NCI-H187 (cell line): ENCODE measurements at places on chromosomes 2 and 18.

DNA sequence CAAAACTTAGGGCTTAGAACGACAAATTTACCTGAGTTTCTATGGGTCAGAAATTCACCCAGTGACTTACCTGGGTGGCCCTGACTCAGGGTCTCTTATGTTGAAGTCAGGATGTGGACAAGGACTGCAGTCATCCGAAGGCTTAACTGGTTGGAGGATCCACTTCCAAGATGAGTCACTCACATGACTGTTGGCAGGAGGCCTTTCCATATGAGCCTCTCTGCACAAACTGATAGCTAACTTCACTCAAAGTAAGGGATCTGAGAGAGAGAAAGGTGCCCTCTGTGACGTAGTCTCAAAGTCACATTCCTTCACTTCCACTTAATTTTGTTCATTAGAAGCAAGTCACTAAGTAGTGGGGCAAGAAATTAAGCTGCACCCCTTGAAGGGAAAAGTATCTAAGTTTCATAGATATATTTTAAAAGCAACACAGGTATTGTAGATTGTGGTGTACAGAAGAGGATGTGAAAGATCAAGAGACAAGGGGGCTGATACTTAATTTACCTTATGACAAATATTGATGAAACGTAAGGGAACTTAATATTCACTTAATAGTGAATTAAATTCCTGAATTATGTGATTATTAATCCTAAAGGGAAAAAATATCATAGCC, 48.4 kb downstream of the TANK start:
- no peak for DNase-seq

GRCh38 chr2:18412980-18413675, 147.3 kb downstream of the RDH14 start:
- DNase-seq: no peak

- DNase-seq: no peak
Observed at GRCh38 chr18:64589000-64589399, 440.1 kb upstream of the LINC00305 start.

DNA sequence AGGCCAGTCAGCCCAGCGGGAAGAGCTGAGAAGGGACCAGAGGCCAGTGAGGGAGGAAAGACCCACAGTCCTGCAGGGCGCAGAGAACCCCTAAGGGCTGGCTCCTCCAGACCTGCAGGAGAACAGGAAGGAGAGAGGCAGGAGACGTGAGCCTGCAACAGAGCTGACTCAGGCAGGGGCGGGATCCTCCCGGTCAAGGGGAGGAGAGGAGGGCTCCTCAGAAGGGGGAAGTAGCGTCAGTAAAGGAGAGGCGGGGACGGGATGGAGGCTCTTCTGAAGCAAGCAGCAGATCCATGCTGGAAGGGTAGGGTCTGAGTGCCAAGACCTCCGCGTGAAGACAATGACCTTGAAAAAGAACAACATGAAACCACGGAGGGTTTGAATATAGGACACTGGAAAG, 50.8 kb downstream of the TRABD2A start:
- no peak for DNase-seq

- no peak for DNase-seq
Observed at GRCh38 chr2:211181626-211182025, 625.2 kb downstream of the CPS1 start.

DNA sequence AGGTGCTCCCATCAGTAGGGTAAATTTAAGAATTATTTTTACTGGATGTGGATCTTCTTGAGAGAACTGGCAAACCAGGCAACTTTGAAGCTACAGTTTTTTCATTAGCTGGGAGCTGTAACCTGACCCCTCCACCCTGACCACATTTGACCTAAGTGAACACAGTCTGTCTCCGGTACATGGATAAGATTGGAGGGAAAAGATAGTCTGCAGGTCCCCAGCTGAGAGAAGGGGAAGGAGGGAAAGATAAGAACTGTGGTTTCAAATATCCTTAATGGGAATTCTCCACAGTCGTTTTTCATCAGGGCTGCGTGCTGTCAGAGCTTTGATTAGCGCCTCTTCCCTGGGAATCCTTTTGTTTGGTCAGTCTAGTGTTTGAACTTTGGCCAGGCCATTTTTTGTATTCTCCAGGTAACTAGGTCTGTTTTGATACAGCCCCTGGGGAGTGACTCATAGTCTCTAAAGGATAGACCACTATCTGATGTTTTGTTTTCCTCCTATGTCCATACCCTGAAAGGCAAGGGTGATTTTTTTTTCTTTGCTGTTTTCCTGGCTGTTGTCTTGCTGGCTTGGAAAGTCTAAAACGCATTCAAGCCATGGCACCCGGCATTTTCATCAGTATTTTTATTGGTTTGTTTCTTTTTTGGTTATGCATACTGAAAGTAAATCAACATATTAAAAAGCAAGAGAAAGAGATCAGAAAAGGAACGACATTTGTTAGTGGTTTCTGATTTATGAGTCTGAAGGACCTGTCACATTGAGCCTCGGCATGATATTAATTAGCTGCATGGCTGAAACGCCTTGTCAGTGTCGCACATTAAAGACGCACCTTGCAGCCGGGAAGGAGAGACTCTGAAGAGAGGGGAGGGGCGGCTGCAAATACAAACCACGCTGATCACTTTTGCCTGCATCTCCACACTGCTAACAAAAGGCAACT, 183.4 kb upstream of the FN1 start:
- peak; percentile 58 for DNase-seq

DNA sequence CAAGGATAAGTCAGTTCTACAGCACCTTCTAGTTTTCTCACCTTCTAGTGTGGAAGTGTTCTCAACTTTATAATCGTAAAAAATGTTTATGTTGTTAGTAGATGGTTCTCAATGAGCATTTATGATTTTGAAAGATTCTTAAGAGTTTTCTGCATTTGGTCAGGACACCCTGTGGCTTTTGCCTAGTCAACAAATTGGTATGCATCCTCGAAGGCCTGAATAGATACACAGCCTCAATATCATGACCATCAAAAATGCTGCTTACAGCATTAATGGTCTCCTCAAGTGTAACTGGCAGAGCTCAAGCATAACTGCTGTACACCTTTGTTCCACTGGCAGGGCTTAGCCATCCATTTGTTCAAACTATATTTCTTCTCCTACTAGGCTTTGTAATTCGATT, 96.7 kb downstream of the CRACDL start:
- DNase-seq: no peak

GRCh38 chr2:65435625-65436168, 3.3 kb upstream of the SPRED2 start:
- peak; percentile 61 for DNase-seq

- peak; percentile 0 for DNase-seq
Observed at GRCh38 chr2:132038179-132038882, 123.4 kb downstream of the ANKRD30BL start.

DNA sequence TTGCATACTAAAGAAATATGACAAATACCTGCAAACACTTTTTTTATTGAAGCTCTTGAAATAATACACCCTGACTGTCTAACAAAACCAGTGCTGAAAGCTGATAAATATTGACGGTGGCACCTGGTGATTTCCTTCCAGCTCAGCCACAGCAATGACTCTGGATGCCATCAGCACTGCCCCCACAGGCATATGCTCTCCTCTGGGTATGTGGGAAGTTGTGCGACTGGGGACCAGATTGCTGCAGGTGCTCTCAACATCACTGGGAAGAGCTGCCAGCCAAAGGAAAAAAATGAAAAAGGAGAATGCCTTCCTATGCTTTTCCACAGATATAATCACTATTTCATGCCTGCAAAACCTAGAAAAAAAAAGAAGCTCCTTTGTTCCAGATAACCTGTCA, 141.5 kb downstream of the PIGN start:
- DNase-seq: no peak

DNA sequence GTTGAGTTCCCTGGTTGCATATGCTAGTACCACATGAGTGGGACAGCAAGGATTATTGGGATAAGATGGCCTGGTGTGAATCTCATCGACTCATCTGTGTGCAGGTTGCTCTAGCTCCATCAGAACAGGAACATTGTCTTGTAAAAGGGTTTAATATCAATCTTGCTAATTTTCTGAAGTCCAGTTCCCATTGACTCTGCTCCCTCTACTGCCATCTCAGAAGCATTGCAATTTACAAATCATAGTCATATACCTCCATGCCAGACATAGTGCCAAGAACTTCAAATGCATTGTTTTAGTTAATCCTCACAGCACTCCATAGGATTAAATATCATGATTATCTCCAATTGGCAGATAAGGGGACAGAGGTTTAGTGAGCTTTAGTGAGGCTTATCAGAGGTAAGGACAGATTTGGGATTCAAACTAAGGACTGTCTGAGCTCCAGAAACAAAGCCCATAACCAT, 4.8 kb upstream of the STAT4 start:
- DNase-seq: no peak

DNA sequence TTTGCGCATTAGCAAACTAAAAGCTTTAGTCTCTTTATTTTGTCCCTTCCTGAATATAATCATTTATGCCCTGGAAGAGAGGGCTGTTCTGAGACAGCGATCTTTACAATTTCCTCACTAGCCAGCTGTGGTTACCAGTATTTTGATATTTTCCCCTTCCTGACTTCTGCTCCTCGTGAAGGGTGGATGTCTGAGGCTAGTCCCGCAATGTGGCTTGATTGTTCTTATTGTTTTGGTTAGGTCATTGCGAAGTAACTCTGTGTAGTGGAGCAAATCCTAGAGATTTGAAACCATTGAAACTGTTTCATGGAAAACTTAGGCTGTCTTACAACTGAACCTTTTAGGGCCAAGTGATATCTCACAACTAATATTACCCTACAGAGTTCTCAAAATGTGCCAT, 2.4 kb downstream of the MRPL33 start:
- DNase-seq: no peak

- DNase-seq: no peak
Observed at GRCh38 chr2:236664136-236664535, 94.5 kb downstream of the ACKR3 start.

DNA sequence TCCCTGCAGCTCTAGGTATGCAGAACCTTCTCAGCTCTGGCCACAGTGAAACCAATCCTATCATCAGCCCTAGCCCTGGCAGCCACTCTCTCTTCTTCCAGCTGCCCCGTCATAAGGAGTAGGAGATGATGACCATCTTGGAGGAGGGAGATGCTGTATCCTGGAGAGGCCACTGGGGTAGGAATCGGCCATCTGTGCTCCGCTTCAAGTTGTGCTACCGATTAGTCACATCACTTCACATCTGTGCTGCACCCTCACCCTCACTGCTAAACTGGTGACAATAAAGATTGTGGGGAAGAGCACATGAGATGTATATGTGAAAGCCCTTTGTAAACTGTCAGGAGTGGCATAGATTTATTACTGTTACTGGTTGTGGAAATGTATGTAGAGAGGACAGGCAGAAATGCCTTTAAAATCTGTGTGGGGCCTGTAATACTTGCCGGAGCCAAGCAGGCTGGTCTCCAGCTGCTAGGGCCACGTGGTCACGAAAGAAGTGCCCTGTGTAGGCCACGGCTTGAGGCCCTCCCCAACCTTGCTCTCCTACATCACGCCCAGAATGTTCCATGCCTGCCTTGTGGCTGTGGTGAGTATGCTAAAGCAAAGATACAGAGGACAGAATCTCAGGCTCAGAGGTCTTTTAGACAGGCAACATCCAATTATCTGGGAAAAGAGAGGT, 236.8 kb downstream of the CLIP4 start:
- no peak for DNase-seq

- DNase-seq: no peak
Observed at GRCh38 chr2:95039978-95040377, 14.5 kb downstream of the MAL start.

DNA sequence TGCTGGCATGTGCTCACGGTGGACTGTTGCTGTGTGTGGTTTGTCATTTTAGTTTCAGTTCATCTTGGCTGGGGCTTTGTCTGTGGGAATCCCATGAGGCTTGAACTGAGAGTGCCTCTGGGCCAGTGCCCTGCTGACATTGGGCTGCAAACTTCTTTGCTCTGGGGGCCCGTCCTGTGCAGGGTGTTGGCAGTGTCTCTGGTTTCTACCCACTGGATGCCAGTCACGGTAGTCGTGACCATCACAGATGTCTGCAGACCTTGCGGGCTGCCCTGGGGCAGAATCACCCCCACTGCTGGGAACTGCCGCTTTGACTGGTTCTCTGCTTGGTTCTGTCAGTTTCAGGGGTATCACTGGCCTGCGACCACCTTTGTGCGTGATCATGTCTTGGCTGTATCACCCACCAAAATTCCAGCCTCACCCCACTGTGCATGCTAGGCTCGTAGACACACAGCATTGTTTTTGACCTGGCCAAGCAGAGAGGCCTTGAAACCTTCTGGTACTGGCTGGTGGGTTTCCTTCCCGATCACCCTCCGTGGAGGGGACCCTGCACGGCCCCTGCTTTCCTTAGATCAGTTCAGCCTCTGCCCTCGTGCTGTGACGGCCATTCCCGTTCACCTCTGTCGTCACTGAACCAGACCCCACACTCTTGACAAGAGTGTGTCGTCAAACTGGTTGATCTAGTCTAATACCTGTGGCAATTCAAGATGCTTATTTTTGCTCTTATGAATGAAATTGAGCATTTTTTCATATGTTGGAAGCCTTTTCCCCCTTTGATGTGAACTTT, 57.6 kb downstream of the KCNG2 start:
- DNase-seq: no peak

DNA sequence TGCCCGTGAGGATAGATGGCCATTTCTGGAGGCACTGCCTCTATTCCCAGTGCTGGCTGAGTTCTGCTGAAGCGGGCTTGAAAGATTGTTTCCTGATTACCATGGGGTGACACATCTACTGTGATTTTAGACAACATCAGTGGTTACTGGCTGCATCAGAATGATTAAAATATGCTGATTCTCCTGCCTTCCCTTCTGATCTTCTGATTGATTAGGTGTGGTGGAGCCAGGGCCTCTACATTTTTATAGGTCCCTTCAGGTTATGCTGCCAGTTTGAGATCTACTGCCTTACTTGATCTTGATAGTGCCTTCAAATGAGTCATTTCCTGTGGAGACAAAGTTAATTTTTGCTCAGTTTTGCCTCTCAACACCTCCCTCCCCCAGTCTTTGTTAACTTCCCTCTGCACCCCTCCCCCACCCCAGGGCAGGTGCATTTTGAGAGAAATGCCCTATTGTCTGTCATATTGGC, 31.6 kb upstream of the SNORC start:
- DNase-seq: no peak

DNA sequence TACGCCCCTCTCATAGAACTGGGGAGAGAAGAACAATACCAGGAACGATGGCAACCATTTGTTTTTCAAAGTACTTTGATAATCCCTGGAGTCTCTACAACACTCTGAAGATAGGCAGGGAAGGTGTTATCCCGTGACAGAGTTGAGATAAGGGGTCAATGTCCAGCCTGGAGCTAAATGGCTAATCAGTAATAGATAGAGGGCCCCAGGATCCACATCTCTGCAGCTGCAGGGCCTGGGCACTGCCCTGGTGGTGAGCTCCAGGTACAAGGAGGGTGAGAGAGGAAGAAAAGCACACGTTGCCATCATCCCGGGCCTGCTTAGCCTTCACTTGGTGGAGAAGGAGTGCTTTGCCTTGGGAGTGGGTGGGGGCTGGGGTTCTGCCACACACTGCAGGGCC, 260.6 kb downstream of the PRKCE start:
- no peak for DNase-seq

DNA sequence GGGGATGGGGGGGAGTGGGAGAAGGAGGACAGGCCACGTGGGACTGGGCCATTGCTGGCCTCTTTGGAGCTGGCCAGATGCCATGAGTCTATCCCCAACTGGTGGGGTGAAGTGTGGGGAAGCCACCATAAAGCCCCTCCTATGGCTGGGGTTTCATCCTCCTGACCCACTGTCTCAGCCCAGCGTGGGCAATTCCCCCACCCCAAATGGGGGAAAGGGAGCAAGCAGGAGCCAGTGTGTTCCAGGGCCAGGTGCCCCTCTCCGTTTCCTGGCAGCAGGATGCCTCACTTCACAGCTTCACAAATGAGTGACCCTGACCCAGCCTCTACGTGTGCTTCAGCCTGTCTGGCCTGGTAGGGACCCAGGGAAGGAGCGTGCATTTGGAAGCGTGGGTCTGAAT, 474.7 kb upstream of the HS6ST1 start:
- DNase-seq: no peak

- DNase-seq: no peak
Observed at GRCh38 chr2:136058262-136058661, 59.7 kb downstream of the CXCR4 start.
